ENCODE measurements at places on chromosomes 12 and 14. TPM values are rescaled to one million over a fixed set of nuclear protein-coding genes. Genes with fewer than 3 reads are reported as not detected.

Gene SLC10A1
- not detected for total RNA-seq

Gene AMN
- 0.44 TPM for total RNA-seq

Gene INHBE
- 0.59 TPM for total RNA-seq

Gene CD163L1
- not detected for total RNA-seq

- DNase-seq = no peak
Observed at GRCh38 chr12:76782526-76782925, 18.6 kb downstream of the ZDHHC17 start.

DNA sequence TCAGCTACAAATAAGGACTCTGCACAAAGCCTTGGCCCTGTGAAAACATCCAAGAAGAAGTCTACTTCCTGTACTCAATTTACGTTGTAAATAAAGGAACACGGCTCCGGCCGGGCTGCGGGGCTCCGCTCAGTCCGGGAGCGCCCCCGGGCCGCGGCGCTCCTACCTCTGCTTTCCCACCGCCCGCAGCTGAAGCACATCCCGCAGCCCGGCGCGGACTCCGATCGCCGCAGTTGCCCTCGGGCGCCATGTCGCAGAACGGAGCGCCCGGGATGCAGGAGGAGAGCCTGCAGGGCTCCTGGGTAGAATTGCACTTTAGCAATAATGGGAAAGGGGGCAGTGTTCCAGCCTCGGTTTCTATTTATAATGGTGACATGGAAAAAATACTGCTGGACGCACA, 502.3 kb upstream of the FOXG1 start:
- DNase-seq = no peak

DNA sequence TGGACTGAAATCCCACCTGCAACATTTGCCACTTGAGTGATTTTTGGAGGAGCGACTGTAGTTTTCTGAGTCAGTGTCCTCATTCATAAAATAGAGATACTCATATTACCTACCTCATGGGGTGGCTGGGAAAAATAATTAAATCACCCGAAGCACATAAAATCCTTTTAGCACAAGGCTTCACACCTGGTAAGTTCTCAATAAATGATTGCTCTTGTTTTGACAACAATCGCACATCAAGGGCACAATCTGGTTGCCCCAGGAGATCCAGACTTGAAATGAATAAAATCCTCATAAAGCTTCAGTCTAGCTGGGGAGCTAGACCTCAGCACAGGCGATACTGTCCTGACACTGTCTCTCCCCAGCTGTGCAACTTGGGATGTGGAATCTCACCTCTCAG, 76.0 kb upstream of the CCDC60 start:
- DNase-seq = no peak

- no peak for DNase-seq
Observed at GRCh38 chr14:42862114-42862513, 1255.4 kb downstream of the LRFN5 start.

GRCh38 chr12:64172143-64172970, 49.7 kb downstream of the KICS2 start:
- DNase-seq = no peak

- DNase-seq = no peak
Observed at GRCh38 chr14:102373110-102373509, 10.4 kb downstream of the TECPR2 start.

DNA sequence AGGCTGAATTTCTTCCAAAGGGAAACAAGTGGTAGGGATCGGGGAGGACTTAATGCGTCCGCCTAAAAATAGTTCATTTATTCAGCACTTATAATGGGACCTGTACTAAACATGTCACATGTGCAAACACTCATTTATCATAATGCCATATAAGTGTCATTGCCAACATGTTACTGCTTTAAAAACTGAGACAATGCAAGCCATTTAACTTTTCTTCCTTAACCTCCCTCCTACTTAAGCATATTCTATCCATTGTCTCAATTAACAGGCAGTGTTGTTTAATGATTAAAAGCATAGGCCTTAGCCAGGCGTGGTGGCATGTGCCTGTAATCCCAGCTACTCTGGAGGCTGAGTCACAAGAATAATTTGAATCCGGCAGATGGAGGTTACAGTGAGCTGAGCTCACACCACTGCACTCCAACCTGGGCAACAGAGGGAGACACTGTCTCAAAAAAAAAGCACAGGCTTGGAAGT, 13.5 kb upstream of the SCFD1 start:
- DNase-seq = no peak

DNA sequence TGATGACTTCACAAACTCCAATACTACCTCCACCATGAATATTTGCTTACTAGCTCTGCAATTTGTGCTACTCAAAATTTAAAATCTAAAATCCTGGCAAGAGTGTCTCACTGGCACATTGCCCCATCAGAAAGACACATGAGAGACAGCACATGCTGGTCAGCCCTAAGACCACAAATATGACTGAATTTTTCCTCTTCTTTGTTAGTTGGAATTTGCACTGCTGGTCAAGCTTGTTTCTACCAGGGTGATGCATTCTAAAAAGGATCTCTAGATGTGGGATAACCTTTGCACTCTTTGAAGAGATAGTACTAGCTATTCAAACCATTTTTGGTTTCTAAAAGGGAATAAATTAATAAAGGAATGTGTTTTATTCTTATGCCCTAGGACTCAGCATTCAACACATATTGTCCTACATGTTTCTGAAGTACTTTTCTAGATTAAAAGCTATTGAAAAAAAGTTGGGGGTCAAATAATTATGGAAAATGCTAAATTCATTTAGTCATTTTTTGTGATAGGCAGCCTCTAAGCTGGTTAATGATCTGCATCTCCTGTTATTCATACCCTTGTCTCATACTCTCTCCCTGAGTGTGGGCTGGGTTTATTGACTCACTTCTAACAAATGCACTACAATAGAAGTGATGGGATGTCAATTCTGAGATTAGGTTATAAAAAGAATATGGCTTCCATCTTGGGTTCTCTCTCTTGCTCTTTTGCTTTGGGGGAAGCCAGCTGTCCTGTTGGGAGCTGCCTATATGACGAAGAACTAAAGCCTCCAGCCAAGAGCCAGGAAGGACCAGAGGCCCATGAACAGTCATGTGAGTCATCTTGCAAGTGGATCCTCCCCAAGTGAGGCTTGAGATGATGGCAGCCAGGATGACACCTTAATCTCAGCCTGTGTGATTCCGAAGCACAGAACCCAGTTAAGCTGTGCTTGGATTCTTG, 211.5 kb upstream of the CRY1 start:
- DNase-seq = no peak

- DNase-seq = no peak
Observed at GRCh38 chr12:53550595-53550994, 43.3 kb upstream of the NPFF start.

DNA sequence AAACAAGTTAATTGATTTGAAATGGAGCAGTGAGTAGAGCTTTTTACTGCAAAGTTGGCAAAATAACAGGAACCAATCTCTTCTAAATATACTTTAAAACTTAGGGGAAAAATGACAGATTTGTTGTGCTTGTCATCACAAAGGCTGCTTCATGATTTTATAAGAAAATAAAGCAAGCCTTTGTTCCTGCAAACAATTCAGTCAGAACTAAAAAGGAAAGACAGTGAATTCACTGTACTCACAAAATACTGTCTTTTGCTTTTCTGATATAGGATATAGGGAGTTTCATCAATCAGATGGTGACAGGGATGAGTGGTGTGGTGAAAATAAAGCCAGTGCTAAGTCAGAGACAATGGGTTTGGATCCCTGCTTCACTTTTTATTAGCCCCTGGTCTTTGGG, 126.0 kb downstream of the HELB start:
- no peak for DNase-seq

All from Panc1 (cell line).